Activated T-helper 1 cell treated with anti-CD3 and anti-CD28 coated beads, Interleukin-2, amount 50 U/mL, for 16 hours (primary cell): ENCODE measurements at places on chromosomes 5 and 9.

GRCh38 chr5:139386050-139386438 lies 2.9 kb upstream of the SLC23A1 start:
- DNase-seq, result no peak

DNA sequence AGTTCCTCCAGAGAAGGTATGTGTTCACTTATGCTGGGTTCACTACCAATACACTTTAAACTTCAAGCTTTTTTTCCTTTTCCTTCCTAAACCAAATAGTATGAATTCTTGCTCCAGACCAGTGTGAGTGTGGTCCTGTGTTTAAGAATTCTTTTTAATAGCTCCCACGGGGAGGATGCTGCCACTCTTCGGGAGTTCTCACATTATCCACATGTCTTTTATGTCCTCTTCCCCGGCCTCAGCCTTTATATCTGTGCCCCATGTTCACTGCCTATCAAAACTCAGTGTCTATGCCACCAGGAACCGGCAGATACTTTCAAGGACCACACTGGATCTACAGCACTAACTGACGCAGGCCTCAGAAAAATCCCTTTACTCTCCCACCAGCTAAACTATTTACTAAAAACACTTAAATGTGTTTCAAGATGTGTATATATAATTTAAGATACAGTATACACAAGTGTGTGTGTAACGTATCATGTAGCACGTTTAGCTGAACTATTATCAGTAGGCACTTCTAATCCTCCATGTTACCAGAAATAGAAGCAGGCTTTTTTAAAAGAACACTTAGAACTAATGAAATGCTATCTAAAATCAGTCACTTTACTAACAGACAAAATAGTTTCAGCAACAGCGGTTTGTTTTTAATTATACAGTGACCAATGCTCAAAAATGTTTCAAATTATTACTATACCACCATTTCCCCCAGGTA lies 88.0 kb downstream of the PLPP1 start:
- no peak for DNase-seq

- DNase-seq, result no peak
Measured at GRCh38 chr9:87657190-87657589, 68.7 kb upstream of the CTSL start.

- DNase-seq, result no peak
Measured at GRCh38 chr9:15231788-15232635, 75.0 kb downstream of the TTC39B start.

DNA sequence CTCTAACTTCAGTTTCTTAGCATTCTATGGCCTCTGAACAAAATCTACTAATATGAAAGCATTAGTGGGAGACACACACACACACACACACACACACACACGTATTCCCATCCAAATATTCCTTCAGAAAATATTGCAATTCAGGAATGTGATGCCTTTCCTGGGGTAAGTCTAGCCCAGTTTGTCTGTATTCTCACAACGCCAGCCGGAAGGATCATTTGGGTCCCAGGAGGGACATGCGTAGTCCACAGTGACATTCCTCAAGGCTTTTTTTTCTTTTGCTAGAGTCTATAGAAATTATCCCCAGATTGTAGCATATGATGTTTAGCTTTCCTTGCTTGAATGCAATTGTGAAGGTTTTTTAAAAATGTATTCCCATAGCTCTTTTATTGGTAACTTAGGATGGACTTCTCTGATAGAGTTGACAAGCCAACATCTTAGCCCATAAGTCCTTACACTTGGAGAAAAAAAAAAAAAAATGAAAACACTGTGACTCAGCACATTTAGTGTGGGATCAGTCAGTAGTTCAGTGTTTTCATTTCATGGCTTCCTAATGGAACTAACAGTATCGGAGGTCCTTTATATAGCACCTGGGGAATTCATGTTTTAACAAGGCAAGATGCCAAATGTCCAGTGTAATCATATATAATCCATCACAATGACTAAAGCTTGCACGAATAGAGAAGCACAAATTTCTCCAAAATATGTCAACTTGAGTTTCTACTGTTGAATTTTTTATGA lies 316.5 kb downstream of the DIRAS2 start:
- DNase-seq, result no peak

DNA sequence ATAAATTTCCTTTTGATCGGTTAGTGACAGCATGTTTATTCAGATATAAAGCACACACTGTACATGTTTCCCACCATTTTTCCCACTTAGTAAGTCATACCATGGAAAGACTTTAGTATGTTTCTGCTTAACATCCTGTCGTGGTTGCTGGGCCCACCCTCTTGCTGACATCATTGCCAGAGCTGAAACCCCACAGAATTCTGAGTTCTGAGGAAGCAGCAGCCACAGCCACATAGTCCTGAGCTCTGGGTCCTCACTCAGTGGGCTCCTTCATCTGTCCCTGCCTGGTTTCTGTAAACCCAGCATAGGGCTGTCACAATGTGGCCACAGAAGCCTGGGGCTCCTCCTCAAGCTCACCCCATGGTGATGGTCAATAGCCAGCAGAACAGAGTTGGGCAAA lies 441.5 kb downstream of the ENC1 start:
- no peak for DNase-seq

DNA sequence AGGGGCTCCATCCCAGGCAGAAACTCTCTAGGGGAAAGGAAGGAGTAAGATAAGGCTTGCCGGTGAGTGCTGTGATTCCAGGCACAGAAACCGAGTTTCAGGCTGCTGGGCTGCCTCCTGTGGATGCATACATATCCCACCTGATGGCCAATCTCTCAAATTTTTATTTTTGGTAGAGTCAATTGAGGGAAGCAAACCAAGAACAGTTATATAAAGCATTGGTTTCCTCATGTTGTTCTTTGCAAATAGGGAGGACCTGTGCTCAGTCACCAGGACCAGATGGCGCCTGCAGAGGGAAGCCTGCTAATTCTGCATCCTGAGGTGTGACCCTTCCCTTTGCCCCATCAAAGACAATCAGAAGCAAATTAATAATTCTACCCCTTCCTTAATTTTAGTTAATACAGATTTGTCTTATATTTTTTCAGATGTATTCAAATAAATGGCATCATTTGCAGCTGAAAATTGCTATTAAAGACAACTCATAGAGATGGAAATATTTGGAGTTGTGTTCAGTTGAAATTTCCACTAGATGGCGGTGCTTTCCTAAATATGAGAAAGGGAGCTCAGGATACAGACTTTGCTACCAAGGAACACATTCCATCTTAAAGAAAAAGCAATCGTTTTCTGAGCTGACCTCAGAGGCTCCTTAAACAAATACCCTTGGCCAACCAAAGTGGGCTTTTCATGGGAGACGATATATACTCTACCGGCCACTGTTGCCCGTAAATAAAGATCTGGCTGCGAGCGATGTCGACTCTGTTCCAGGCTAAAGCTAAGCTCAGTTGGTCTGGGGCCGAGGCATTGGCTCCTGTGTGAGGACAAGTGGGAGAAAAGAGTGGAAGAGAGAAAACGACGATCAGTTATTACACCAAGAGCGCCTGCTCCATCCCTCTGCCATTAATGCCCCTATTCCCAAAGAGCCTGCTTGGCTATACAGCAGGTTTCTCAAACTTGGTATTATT lies 225.7 kb upstream of the KLF9 start:
- DNase-seq, result no peak

GRCh38 chr5:81898403-81898802 lies 73.4 kb upstream of the ATG10 start:
- DNase-seq, result no peak

GRCh38 chr9:133227242-133227860 lies 18.3 kb upstream of the OBP2B start:
- no peak for DNase-seq

DNA sequence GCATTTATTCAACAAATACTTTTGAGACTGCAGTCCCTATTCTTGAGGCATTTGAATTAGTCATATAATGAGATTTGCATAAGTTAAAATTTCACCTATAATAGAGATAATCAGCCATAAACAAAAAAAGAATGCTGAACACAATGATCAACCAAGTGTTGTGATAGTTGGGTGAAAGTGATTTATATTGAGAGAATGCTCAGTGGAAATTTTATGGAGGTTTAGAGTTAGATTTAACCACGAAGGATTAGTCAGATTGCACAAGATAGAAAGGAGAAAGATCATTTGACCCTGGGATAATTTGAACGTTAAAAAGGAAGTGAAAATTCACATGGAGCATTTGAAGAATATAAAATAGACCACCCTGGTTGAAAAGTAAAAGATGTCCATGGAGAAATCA lies 356.2 kb downstream of the NPR3 start:
- no peak for DNase-seq

- DNase-seq, result no peak
Measured at GRCh38 chr5:39639618-39640089, 214.9 kb upstream of the DAB2 start.

DNA sequence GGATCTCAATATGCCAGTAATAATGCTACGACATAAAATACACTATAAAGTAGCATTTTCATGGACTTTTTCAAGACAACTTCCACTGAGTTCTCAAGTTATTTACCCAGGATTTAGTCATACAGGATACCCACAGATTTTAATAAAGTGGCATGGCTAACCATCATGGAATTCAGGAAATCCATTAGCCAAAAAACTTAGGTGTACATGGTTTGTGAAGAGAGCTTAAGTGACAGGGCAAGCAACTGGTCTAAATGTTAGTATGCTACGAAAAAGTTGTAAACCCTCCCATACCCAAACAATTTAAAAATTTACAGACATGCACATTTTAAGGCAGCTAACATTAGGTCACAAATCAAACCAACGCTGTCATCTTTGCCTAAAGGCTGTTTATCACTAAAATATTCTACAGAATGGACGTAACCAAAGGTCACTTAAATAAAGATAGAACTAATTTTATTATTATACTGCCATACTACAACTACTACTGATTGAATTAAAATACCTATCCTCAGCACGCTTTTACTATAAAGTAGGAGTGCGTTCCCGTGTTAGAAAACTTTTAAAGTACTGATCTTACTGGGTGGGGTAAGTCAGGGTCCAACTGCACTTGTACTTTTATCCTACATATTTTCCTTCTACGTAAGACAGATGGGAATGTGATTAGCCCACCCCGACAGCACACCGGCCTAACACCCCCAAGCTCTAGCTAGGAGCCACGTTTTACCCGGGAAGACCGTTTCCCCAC lies 1.1 kb downstream of the UBTD2 start:
- DNase-seq, result no peak

DNA sequence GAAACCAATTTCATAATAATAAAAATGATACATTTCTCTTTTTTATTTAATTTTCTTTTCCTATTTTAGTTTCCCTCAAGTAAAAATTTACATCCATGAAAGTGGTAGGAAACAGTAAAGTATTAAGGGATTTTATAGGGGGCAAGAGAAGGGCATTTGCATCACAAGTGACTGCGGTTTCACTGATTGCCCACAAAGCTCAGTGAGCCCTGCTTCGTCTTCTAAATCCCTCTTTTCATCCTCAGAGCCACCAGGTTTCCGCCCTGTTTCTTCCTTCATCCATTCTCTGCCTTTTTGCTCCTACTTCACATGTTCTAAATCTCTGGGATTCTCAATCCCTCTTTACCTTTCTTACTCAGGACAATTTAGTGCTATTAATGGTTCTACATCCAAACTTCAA lies 491.4 kb downstream of the LRRC70 start:
- DNase-seq, result no peak

GRCh38 chr9:70588999-70589398 lies 174.5 kb upstream of the KLF9 start:
- no peak for DNase-seq

DNA sequence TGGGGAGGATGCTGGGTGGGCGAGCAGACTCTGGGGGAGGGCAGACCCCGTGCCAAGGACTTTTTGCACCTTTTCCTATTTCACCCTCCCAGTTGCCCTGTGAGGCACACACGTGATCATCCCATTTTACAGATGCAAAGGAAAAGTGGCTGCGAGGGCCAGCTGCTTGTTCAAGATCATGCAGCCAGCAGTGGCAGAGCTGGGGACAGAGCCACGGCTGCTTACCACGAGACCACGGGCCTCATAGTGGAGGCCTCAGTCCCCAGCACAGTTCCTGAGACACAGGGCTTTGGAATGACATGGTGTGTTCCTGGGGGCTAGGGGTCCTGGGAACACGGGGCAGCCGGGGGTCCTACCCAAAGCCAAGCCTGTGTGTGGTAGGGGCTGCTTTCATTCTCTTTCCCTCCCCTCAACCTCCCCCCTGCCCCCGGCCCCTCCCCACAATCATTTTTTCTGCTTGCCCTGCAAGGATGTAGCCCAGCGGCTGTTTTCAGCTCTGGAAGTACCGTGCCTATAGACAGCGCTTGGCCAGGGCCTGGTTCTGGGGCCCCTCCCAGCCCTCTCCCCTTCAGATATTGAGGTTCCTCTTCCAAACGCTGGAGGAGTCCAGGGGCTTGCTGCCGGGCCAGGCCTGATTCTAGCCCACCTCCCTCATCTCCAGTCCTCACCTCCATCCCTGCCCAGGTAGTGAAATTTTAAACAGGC lies 58.5 kb upstream of the IER5L start:
- DNase-seq, result no peak

- DNase-seq, result no peak
Measured at GRCh38 chr9:25964239-25964638, 286.0 kb upstream of the TUSC1 start.

- peak; percentile 35 for DNase-seq
Measured at GRCh38 chr9:133656211-133657119, 20.3 kb downstream of the DBH start.

DNA sequence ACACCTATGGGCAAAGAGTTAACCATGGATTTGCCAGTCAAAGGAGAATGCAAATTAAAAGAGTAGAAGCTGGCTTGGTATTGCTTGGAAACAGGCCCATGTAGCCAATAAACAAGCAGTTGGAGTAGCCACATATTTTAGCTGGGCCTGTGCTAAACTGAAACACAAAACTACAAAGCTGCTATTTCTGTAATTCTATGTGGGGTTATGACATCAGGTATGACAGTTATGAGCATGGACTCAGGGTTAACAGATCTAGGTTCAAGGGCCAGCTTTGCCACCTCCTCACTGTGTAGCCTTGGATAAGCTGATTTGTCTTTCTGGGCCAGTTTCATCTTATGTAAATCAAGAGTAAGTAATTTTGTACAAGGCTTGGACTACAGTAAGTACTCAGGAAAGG lies 142.7 kb downstream of the PIP5K1B start:
- no peak for DNase-seq

DNA sequence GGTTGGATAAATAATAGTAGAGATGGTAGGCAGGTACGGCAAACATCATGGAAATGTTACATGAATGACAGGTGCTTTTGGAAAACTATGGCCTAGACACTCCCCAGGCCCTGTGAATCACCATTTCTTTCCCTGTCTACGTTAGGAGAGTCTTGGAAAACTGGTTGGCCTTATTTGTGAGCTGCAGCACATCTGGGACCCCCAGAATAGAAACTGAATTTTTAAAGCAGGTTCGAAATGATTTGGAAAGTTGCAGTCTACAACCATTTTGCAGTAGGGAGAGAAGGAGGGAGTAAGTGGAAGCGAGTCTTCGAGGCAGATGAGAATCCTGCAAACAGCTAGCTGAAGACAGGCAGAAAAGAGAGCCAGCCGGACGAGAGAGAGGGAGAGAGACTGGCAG lies 13.0 kb downstream of the C1QTNF2 start:
- DNase-seq, result no peak

DNA sequence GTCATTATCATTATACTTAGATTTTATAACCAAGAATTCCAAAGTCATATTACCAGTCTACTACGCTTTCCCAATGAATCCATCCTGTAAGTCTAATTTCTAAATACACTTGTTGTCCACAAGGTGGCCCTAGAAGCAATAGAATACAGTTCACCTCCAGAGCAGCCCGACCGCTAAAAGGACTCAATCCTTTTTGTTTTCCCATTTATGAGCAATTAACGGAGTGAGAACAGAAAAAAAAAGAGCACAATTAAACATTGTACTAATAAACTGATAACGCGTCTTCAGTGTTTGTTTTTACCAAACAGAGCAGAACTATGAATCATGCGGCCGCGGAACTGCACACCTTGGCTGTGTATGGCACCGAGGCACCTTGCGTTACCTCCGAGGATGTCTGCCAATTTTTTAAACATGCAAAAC lies 160.7 kb upstream of the DAPK1 start:
- DNase-seq, result no peak
